ENCODE measurements at places on chromosomes 3 and 15. TPM values are rescaled to one million over a fixed set of nuclear protein-coding genes. Genes with fewer than 3 reads are reported as not detected.

DNA sequence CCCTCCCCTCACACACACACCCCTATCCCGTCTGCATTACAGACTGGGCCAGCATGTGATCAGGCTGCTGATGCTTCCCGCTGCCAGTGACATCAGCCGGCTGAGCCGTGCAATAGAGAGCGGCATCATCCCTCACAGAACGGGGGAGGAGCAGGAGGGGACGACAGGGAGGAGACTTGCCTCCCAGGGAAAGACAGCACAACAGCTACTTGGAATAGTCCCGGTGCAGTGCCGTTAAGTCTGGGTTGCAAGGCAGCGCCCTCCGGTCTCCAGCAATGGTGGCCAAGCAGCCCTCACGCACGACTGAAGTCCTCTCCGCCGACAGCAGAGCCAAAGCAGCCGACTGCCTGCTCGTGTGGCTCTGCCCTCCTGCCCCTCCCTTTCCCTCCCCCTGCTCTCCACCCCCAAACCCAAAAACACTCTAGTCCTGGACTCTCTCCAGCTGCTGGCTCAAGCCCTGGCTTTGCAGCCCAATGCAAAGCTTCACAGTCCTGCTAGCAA lies 31.5 kb upstream of the RPS17 start:
- no peak for DNase-seq

DNA sequence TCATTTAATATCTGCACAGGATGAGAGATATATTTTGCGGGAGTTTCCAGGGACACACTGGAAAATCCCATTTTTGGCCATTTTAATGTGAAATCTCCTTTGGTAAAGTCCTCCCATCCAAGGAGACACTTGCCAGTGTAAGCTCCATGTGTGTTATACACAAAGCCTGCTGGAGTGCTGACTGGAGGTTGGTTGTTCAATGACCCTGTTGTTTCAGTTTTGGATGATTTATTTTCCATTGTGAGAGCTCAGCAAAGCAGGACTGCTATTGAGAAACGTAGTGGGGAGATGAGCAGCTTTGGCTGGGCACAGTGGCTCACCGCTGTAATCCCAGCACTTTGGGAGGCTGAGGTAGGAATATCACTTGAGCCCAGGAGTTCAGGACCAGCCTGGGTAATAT lies 127.7 kb downstream of the NUP210 start:
- no peak for DNase-seq

- DNase-seq, result no peak
Measured at GRCh38 chr15:59104602-59104911, 389 bp upstream of the CCNB2 start.

DNA sequence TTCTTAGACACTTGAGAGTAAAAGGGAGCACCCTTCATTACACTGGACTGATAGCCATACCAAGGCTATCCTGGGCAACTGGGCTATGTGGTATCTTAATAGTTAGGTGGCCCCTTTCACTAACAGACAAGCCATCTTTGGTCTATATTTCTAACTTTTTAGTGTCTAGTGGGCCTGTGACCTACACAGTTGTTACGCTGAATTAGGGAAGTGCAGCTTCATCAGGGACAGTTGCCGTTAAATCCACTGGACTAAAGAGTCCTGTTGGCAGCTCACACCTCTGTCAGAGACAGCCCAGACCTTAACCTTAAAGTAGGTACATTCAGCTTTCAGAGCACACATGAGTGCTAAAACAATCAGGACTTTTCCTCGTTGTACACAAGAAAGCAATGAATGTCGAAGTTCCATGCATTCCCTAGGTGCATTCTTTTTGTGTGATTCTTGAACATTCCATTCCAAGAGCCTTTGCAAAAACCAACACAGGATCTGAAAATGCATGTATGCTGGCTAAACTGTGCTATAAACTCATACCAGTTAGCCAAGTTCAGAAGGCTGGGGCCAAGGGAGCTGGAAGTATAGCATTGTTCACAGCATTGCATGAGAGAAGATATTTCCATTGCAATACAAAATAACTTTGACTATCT lies 230.2 kb upstream of the EIF1B start:
- no peak for DNase-seq

Gene NOX5
- not detected for total RNA-seq

DNA sequence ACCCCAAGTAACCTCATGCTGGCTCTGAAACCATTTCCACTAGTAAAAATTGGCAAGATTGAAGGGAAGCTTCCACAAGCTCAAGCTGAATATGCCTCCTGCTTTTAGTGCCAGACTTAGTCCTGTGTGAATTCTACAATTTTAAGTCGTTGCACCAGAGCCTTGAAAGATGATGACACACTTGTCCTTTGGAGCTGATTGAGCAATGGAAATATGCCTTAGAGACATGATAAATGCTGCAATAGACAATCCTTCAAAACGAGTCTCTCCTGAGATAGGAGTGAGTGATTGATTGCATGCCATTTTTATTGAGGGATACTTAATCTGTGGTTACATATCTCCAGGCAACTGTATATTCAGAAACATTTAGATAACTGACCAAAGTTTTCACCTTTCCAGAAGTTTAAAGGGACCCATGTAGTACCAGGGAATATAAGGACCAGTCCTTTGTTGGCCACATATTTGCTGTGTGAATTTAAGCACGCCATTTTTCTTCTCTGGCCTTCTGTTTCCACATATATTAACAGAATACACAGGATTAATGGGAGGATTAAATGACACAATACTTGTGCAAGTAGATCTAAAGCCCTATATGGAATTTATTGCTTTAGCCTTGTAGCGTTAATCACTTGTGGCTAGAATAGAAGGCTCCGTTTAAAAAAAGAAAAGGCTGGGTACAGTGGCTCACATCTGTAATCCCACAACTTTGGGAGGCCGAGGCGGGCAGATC lies 65.1 kb downstream of the PPARG start:
- DNase-seq, result no peak

- no peak for DNase-seq
Measured at GRCh38 chr15:87916208-87916607, 340.3 kb downstream of the NTRK3 start.

Gene SH2D7
- total RNA-seq, result not detected

Gene AHSG
- total RNA-seq, result not detected

GRCh38 chr3:185403002-185403401 lies 40.1 kb downstream of the MAP3K13 start:
- no peak for DNase-seq

DNA sequence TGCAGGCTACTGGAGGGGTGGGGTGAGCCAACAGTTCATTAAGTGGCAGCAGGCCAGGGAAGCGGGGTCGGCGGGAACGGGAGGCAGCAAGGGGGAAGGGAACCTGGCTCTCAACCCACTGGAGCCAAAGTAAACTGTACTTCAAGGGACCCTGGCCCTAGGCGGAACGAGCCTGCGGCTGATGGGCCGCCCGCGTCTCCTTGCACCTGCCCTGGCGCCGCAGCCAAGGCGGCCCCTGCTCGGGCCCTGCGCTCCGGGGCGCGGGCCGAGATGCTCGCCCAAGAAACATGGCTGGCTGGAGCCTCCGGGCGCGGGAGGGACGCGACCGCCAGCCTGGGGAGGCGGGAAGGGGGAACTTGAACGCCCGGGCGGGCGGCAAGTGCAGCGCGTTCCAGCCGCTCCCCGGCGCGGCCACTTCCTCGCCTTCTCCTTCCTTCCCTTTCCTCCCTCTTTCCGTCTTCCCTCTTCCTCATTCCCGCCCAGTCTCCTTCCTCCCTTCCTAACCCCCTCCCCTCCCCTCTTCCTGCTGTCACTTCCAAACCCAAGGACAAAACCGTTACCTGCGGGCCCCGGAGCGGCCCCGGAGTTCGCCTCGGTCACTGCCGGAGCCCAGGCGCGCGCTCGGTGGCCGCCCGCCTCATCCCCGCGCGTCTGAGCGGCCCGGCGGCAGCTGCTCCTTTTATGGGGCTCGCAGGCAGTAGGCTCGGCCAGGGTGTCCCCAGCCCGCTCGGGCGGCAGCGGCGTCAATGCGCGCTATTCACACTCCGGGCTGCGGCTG lies 489.7 kb downstream of the MAGI1 start:
- no peak for DNase-seq

Gene NRG4
- not detected for total RNA-seq

Gene LRRC15
- not detected for total RNA-seq

DNA sequence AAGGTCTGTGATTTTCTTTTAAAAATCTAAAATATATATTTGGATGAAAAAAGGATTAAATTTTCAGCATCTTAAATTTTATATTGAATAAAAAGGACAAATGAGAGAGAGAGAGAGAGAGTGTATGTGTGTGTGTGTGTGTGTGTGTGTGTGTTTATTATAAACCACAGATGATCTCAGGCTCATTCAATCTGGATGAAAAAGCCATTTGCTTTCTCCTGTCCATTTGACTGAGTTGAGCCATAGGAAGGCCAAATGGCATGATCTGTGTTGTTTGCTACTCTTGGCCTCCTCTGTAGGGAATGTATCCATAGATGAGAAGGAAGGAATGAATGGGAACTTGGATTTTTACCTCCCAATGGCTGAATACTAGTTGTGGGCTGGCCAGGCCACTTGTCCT lies 92.5 kb upstream of the MEX3B start:
- no peak for DNase-seq

GRCh38 chr15:44489464-44489863 lies 47.5 kb upstream of the EIF3J start:
- no peak for DNase-seq

- no peak for DNase-seq
Measured at GRCh38 chr3:38227989-38228388, 37.6 kb upstream of the SLC22A13 start.

GRCh38 chr15:62297933-62298332 lies 132.8 kb upstream of the C2CD4B start:
- no peak for DNase-seq

Gene TEX55
- not detected for total RNA-seq

Gene RAB43
- 37.8 TPM for total RNA-seq

DNA sequence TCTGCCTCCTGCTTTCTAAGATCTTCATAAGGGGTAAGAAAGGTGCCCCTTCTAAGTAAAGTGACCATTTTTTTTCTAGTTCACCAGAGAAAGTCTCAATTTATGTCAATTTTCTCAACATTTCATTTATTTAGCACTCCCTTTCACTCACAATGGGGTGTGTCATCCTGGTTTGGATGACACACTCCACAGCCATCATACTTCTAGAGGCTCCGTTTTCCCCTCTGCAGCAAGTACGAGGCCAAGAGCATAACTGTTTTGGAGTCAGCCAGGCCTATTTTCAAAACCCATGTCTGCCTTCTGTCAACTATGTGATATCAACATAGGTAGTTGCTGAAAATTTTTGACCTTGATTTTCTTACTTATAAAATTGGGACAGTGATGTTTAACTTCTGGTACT lies 703.2 kb downstream of the NLGN1 start:
- DNase-seq, result no peak

Gene RAD51
- total RNA-seq, result 2.0 TPM

Gene VEPH1
- 0.15 TPM for total RNA-seq

Gene C15orf39
- total RNA-seq, result 30.7 TPM

Gene SLC7A14
- not detected for total RNA-seq

Gene RGMA
- total RNA-seq, result not detected

- DNase-seq, result no peak
Measured at GRCh38 chr3:110391640-110392395, 679.8 kb upstream of the NECTIN3 start.

GRCh38 chr3:123331006-123331405 lies 117.9 kb downstream of the ADCY5 start:
- no peak for DNase-seq

DNA sequence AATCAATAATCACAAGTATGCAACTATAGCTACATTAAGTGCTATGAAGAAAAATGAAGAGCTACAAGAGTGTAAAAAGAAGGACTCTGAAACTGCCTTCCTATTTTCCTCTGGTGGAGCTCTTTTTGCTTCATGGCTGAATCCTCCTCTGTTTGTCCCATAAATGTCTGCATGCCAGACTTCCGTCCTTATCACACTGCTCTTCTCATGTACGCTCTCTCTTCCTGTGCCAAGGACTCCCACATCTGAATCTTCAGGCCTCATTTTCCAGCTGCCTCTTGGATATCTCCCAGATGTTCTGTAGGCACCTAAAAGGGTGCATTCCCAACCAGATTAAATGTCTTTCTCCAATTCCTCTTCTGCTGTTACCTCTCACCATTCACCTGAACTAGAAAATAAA lies 123.7 kb downstream of the MECOM start:
- no peak for DNase-seq

- DNase-seq, result no peak
Measured at GRCh38 chr3:11060500-11061251, 68.1 kb downstream of the SLC6A1 start.

DNA sequence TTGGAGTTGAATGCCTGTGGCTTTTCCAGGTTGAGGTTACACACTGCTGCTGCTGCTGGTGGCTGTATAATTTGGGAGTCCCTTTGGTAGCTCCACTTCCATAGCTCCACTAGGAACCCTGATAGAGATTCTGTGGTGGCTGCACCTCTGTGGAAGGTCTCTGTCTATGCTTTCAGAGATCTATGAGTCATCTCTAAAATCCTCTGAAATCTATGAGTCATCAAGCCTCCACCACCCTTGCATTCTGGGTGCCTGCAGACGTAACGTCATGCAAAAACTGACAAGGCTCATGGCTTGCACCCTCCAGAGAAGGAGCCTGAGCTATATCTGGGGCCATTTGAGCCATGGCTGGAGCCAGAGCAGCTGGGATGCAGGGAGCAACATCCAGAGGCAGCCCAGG lies 1037.0 kb upstream of the CFAP20DC start:
- no peak for DNase-seq

DNA sequence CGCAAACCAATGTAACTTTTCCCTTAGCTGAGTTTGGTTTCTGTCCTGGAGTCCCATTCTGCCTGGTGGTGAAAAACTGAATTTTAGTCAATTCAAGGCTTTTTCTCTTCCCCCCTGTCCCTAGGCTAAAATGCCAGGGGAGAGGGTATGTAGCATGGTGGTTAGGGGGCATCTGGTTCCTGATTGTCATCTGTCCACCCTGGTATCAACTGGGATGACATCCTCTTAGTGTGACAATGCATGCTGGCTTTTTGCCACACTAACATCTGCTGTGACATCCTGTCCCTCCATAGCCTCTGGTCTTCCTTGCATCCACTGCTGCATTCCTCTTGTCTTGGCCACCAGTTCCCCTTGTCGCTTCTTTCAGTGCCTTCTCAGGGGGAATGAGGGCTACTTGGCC lies 73.7 kb downstream of the ABHD5 start:
- no peak for DNase-seq

- DNase-seq, result no peak
Measured at GRCh38 chr3:101217472-101218245, 102.7 kb downstream of the IMPG2 start.

DNA sequence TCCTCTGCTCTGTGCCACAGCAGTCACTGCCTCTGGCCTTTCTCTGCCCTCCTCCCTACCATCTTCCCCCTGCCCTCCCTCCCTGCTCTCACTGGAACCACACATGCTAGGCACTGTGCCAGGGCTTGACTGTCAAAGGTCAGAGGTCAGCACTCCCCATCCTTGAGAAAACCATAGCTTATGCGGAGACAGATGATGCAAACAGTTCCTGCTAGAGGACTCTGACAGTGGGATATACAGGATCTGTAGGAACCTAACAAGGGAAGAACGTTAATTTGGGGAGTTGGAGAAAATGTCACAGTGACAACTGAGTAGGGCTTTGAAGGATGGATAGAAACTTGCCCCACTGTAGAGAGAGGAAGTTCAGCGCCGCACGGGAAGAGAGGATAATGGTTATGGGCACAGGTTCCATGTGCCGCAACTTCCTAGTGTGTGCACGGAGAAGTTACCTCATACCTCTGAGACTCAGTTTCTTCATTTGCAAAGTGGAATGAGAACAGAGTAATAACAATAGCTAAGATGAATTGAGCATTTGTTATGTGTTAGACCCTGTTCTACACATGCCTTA lies 29.3 kb upstream of the XYLB start:
- no peak for DNase-seq

GRCh38 chr3:185363662-185364203 lies 797 bp downstream of the MAP3K13 start:
- no peak for DNase-seq
